Placental epithelial cell (primary cell): ENCODE measurements at places on chromosomes 7 and 10. TPM values are rescaled to one million over a fixed set of nuclear protein-coding genes. Genes with fewer than 3 reads are reported as not detected.

Gene CH25H
- total RNA-seq = not detected in 2 replicates

Gene CPA2
- not detected in 2 replicates for total RNA-seq

Gene GPR85
- 26.0 and 33.8 TPM in 2 replicates for total RNA-seq

Gene WDFY4
- not detected in 2 replicates for total RNA-seq

Gene PILRA
- under 0.01 and 0.22 TPM in 2 replicates for total RNA-seq

Gene TRIL
- 0.33 and 0.79 TPM in 2 replicates for total RNA-seq

Gene NYAP1
- total RNA-seq = 0.87 and 2.0 TPM in 2 replicates

Gene GIMAP5
- not detected in 2 replicates for total RNA-seq

Gene NDUFA5
- total RNA-seq = 26.3 and 33.9 TPM in 2 replicates

Gene ITPRID1
- under 0.01 TPM in 1 of 2 replicates, not detected in the other for total RNA-seq

Gene C10orf143
- 1.2 and 1.4 TPM in 2 replicates for total RNA-seq

Gene ABCC2
- total RNA-seq = 2.5 and 3.9 TPM in 2 replicates

Gene PNLIP
- total RNA-seq = not detected in 2 replicates

Gene GFRA1
- under 0.01 TPM in 2 replicates for total RNA-seq

Gene TMEM196
- not detected in 2 replicates for total RNA-seq

Gene GRM3
- 0.39 TPM in 1 of 2 replicates, not detected in the other for total RNA-seq

Gene BHLHA15
- 0.98 TPM in 1 of 2 replicates, not detected in the other for total RNA-seq

Gene FFAR4
- total RNA-seq = not detected in 2 replicates

Gene SEC31B
- 2.6 and 3.5 TPM in 2 replicates for total RNA-seq

Gene ADAMTS14
- total RNA-seq = under 0.01 TPM in 1 of 2 replicates, not detected in the other

Gene ZC3HAV1
- total RNA-seq = 20.8 and 32.6 TPM in 2 replicates

Gene GPR26
- not detected in 2 replicates for total RNA-seq

Gene PON1
- total RNA-seq = not detected in 2 replicates

Gene ZFAND2A
- 11.4 and 19.2 TPM in 2 replicates for total RNA-seq

Gene NSMCE4A
- total RNA-seq = 12.5 and 14.9 TPM in 2 replicates

Gene SPDYE9
- not detected in 2 replicates for total RNA-seq

Gene PODXL
- 3.1 and 6.6 TPM in 2 replicates for total RNA-seq

Gene AKR1B15
- total RNA-seq = under 0.01 TPM in 1 of 2 replicates, not detected in the other

Gene GNAT3
- 0.22 TPM in 1 of 2 replicates, not detected in the other for total RNA-seq
